ENCODE measurements at places on chromosomes 5 and 9.

DNA sequence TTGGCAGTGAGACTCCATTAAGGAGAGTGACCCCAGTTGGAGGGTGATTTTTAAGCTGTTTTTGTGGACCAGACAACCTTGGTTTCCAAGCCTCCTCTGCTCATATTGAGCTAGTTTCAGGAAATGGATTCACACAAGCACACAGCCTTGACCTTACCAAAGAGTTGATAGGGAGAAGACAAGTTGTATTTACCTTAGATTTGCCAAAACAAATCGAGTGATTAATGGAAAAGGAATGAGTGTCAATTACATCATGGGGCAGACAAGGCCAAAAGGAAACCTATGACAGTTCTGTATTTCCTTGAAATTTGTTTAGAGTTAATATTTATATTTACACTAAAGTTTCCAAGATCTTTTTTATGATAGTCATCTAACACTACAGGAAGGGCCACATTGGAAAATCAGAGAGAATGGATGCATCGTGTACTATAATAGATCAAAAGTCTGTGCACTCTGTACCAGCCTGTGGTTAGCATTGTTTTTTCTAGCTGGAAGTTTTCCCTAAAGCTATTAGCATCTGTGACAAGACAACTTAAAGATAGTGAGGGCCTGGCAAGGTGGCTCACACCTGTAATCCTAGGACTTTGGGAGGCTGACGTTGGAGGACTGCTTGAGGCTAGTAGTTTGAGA lies 86.0 kb upstream of the FER start:
- DNase-seq: no peak

- peak; percentile 21 for DNase-seq
Measured at GRCh38 chr5:75668977-75669689, 48.1 kb downstream of the POC5 start.

DNA sequence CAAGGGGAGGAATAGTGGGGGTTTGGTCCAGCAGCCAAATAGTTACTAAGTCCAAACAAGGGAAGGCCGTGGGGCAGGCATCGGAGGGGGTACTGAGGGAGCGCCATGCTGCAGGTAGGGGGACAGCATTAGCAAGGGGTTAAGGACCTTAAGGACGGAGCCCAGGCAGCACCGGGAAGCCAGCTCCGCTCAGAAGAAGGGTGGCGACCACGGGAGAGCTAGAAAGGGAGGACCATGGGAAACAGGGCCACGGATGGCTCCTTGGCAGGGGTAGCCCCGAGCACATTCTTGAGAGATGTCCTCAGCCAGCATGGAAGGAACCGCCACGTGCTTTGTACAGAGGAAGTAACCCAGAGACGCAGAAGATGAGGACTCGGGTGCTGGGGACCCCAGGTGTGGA lies 76.2 kb upstream of the STXBP1 start:
- no peak for DNase-seq

DNA sequence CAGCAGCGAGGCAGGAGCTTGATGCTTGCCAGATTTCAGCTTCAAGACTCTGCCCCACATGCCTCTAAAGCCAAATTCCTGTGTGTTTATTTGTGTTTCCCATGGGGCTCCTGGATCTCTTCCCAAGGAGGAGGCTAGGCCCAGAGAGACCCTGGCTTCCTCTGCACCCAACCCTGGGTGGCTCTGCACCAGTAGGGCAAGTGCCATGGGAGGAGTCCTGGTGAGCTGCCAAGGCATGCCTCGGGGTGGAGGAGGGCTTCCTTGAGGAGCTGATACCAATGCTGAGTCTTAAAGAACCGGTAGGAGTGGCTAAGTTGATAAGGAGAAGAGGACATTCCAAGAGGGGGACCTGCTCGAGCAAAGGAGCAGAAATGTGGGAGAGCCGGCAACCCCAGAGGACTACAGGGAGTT lies 6.8 kb upstream of the TIFAB start:
- DNase-seq: no peak

DNA sequence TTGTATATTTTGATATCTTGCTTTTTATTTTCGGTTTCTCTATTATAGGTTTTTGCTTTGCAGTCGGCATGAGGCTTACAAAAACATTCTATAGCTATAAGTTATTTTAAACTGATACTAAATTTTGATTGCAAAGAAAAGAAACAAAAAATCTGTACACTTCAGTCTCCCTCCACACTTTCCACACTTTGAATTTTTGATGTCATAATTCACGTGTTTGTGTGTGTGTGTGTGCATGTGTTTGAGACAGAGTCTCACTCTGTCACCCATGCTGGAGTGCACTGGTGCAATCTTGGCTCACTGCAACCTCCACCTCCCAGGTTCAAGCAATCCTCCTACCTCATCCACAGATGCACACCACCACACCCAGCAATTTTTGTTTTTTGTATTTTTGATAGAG lies 124.9 kb downstream of the MRPS30 start:
- DNase-seq: no peak

DNA sequence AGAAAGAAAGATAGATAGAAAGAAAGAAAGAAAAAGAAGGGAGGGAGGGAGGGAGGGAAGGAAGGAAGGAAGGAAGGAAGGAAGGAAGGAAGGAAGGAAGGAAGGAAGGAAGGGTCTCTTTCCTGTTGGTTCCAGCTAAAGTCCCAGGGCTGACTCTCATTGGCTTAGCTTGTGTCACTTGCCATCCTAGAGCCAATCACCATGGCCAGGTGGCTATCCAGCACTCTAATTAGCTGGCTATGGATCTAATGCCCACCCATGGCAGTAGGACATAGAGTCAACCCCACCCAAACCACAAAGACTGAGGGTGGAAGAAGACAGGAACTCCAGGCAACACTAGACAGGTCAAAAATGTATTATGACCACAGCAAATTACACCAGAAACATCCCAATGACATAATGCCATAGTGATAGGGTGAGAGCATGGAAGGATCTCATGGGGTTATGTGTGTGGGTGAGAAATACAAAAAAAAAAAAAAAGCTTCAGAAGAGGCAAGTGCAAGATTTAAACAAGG lies 10.8 kb upstream of the CPLX2 start:
- DNase-seq: no peak

DNA sequence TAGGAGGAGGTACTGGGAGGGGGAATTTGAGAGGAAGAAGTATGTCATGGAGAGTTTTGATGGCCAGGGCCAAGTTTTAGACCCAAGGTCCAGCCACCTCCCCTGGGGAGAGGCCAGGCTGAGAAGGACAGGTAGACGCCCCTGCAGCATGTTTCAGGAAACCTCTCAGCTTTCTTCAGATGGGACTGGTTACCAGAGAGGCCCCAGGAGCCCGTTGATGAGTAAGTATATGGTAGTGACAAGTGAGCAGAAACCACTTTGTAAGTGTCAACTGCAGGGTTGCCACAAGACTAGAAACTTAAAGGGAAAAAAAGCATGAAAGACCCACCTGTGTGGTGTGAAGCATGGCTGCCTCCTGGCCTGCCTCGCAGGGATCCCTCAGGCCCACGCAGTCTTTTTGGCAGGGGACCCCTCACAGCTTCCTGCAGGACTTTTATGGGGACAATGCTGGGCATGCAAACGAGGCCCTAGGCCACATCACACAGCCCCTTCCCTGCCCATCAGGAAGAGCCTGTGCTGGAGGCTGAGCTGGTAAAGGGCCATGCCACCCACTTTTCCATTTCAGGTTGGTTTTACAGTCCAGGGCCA lies 255.9 kb downstream of the FSTL4 start:
- no peak for DNase-seq

- no peak for DNase-seq
Measured at GRCh38 chr5:179865491-179866240, 7.0 kb upstream of the MRNIP start.

GRCh38 chr5:143796753-143797152 lies 15.2 kb upstream of the HMHB1 start:
- no peak for DNase-seq

GRCh38 chr5:123087173-123088030 lies 1.6 kb upstream of the PRDM6 start:
- DNase-seq: no peak

- DNase-seq: no peak
Measured at GRCh38 chr5:15203376-15203775, 296.6 kb upstream of the FBXL7 start.

- no peak for DNase-seq
Measured at GRCh38 chr5:41843456-41844370, 26.5 kb downstream of the OXCT1 start.

DNA sequence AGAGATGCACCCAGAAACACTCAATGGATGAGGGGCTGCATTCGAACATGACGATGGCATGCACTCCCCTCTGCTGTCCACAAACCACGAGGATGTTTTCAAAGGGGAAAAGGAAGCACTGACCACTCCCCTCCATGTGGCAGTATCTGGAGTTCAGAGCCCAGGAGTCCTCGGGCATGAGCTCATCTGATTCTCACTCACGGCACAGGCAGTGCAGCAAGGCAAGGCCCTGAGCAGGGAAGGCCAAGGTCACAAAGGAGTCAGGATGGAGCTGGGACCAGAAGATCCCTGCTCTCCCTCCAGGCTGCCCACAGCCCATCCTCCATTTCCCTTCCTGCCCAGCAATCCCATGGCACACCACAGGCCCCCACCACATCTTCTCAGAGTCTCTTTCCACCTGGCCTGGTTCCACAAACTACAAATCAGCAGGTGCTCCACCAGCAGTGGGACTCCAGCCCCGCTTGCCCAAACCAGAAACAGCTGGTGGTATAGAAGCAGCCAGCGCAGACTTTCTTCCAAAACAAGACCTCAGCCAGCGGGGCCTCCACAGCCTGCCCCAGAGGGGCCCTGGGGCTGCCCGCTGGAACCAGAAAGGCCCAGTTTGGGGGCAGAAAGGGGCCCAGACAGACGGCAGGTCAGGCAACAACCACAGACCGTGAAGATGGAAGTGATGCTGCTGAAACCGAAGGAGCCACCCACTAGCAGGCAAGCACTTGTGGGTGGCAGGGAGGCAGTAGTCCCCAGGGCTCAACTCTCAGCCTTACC lies 12.2 kb downstream of the TNIP1 start:
- DNase-seq: no peak

DNA sequence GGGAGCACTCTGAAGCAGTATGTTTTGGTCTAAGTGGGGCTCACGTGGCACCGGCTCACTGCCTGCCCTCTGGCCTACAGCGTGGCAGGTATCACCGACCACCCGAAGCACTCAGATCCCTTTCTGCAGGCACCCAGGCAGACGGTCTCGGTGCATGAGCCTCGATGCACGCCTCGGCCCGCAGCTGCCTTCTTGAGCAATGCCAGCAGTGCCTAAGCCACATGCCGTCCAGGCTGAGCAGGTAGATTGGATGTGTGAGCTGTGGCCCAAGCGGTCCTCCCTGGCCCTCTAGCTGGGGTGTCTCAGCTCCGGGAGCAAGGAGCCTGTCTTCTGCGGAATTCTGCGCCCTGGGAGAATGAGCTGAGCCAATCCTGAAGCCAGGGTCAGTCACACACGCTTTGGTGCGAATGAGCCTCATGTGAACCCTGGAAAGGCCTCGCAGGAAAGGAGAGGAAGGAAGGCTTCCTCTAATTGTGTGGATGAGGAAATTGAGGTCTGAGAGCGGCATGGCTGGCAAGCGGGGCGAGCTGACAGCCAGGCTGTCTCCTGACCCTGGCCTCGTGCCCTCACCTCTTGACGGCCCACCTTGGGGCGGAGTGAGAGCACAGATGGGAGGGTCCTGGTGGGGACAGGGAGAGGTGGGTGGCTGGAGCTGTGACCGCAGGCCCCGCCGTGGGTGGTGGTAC lies 14.4 kb downstream of the RXRA start:
- DNase-seq: no peak

GRCh38 chr5:175658299-175659145 lies 651 bp downstream of the HRH2 start:
- DNase-seq: no peak

DNA sequence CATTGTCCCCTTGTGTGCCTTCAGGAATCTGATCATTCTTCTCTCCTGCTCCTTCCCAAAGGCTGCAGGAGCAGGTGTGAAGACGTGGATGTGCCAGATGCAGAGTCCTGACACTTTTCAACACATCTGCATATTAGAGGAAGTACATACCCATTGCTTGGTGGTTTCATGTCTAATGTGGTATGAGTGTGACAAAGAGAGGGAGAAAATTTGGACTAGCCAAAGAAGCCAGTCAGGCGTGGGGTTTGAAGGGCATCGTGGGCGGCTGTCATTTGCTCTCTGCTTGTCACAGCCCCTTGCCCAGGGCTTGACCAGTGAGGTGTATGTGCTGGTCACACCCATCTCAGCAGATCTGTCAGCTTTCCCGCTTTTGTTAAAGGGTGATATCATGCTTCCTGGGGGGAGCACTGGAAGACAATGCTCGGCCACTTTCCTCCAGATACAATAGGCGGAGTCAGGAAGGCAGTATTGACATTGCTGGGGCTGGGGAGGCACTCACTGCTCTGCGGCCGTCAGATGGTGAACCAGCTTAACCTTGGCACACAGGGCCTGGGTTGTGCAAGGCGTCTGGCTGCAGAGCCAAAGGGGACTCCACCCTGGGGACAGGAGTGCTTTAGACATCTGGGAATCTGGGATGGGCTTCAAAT lies 8.6 kb downstream of the TEK start:
- DNase-seq: no peak

- no peak for DNase-seq
Measured at GRCh38 chr9:36163049-36163785, 6.0 kb upstream of the CCIN start.

DNA sequence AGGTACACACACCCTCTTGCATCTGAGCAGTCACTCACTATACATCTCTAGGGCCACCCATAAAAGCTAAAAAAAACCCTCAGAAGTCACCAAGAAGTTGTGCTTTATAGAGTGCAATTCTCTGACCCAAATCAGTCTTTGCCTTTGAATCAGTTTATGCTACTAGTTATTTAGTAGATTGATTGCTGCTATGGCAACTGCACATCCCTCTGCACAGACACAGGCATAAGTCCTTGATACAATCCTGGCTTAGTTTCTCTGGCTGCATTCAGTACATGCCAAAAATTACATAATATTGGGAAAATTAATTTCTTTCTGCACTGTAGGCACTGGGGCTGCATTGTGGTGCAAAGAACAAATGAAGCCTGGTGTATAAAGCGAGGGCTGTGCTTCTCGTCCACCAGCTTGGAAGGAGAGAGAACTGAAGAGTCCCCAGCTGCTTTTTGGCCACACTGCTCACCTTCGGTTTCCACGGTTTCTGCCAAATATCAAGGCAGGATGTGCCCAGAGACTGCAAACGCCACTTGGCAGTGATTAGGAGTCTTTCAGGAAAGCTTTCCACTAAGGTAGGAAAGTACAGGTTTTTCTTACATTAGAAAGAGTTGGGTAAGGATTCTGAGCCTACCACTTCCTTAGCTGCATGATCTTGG lies 258.4 kb downstream of the ELAVL2 start:
- DNase-seq: no peak

- DNase-seq: no peak
Measured at GRCh38 chr9:4508907-4509589, 18.8 kb downstream of the SLC1A1 start.

GRCh38 chr5:65986050-65986451 lies 59.7 kb downstream of the ERBIN start:
- DNase-seq: no peak
